ENCODE measurements at places on chromosomes 16 and 17.

- no peak for DNase-seq
Measured at GRCh38 chr17:55420067-55420775, 1.4 kb downstream of the MMD start.

DNA sequence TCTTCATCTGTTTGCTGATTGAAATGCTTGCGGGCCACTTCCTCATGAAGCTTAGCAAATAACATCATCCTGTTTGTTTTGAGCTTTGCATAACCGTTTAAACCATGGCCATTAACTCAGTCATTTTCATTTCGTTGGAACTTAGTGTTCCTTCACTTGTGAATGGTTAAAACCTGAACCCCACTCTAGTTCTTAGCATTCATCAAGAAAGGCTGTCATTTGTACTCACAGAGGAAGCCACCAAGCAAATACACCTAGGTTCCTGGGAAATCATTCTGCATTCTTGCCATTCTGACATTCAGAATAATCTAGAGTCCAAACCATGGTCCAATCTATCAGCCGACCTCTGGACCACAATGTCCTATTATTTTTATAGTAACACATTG, 8.4 kb upstream of the TAT start:
- DNase-seq = no peak

GRCh38 chr17:64455993-64456885, 7.3 kb downstream of the MILR1 start:
- no peak for DNase-seq

GRCh38 chr16:71848622-71849021, 2.8 kb downstream of the ATXN1L start:
- no peak for DNase-seq

Measured in glutamatergic neuron (in vitro differentiated cells).